ENCODE measurements at places on chromosomes 12 and 14.

- DNase-seq = no peak
These were observed 1083.8 kb downstream of the FLRT2 start for GRCh38 chr14:86613786-86614185.

DNA sequence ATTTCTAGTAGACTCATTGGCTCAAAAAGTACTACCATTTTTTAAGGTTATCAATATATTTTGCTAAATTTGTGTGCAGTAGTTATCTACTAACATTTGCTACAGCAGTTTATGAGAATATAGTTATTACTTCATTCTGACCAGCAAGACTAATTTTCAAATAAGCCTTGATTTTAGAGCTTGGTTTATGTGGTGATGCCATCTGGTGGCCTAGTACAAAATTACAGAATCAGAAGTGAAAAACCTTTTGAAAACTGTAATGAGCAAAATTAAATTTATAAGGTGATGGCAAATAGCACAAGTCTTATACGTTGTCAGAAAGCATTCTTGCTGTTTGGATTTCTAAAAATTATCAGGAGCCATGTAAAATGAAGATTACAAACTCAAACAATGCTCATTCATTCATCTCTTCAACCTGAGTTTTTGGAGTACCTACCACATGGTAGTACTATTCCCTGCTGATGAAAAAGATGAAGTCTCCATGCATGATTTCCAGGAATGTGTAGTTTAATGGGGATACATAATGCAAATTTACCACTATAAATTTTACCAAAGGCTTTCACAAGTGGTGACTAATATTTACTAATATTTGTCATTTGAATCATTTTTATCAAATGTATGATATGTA, 51.0 kb downstream of the MAGOHB start:
- no peak for DNase-seq

- DNase-seq = no peak
These were observed 617 bp downstream of the TTC8 start for GRCh38 chr14:88825078-88825458.

- no peak for DNase-seq
These were observed 18.9 kb downstream of the PLEKHH1 start for GRCh38 chr14:67551940-67552339.

DNA sequence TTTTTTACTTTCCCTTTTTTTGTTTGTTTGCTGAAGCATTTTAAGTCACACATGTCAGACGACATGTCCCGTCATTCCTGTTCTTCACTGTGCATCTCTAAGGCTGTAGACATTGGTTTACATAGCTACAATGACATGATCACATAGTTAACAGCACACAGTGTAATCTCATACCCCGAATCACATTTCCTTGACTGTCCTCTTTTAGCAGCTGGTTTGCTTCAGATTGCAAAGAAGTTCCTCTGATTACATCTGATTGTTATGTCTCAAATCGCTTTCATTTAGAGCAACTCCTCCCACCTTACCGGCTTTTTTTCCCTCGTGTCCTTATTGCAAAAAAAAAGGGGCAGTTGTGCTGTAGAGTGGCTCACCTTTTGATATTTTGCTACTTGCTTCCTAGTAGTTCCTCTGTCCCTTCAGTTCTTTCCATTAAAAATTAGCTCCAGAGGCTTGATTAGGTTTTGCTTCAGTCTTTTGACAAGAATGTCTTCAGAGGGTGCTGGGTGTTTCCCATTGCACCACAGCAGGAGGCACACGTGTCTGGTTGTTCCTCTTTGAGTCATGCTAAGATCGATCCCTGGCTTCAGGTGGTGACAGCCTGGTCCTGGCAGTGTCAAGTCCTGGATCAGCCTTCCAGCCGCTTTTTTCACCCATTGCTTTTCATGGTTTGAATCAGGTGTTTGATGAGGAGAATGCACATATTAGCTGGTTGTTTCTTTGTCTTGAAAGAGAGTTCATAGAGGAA, 35.0 kb downstream of the ZNF664 start:
- DNase-seq = no peak

DNA sequence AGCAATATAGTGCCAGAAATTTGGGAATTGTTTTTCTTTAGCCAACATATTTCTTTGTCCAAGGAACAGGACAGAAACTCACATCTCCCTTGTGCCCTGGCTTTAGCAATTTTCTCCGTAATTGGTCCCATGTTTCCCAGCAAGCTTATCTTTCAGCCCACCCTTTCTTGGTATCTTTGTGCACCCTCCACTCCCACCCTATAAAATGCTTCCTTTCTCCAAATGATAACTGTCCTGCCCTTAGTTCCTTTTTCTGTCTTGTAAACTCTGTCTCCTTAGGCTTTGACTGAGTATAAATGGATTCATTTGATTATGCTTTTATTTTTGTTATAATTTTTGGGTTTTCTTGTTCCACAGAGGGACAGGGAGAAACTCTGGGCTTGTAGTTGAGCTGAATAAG, 442.8 kb downstream of the ATP23 start:
- DNase-seq = no peak

DNA sequence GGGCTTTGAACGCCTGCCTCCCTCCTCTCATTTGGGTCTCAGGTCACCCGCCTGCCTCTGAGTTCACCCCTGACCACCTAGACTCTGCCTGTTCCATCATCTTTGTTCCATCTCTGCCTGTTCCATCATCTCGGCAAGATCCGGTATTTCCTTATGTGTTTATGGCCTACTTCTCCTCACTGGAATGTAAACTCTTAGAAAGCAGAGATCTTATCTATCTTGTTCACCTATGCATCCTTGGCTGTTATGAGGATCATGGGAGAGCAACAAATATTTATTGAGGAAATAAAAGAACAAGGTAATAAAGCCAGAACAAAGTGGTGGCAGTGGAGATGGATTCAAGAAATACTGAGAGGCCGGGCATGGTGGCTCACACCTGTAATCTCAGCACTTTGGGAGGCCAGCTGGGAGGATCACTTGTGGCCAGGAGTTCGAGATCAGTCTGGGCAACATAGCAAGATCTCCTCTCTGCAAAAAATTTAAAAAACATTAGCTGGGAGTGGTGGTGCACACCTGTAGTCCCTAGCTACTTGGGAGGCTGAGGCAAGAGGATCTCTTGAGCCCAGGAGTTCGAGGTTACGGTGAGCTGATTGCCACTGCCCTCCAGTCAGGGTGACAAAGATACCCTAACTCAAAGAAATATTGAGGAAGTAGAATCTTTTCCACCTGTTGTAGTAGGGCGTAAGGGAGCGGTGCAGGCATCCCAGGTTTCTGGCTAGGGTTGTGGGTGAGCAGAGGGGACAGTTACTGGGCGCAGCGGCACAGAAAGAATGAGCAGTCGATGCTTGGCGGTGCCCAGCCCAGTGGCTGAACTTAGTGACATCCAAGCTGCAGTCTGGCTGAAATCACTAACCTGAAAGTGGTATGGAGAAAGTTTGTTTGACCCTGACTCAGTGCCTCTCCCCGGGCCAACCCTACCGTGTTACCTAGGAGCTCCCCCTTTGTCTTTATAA, 1.7 kb upstream of the KLC1 start:
- DNase-seq = no peak

- no peak for DNase-seq
These were observed 1795.5 kb upstream of the FLRT2 start for GRCh38 chr14:83734431-83734830.

DNA sequence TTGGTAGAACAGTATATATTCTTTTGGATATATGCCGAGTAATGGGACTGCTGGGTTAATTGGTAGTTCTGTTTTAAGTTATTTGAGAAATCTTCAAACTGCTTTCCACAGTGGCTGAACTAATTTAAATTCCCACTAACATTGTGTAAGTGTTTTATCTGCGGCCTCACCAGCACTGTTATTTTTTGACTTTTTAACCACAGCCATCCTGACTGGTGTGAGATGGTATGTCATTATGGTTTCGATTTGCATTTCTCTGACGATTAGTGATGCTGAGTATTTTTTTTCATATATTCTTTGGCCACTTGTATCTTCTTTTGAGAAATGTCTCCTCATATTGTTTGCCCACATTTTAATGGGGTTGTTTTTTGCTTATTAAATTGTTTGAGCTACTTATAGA, 357.4 kb downstream of the C12orf50 start:
- DNase-seq = no peak

- DNase-seq = no peak
These were observed 3.1 kb upstream of the GYS2 start for GRCh38 chr12:21607701-21608100.

DNA sequence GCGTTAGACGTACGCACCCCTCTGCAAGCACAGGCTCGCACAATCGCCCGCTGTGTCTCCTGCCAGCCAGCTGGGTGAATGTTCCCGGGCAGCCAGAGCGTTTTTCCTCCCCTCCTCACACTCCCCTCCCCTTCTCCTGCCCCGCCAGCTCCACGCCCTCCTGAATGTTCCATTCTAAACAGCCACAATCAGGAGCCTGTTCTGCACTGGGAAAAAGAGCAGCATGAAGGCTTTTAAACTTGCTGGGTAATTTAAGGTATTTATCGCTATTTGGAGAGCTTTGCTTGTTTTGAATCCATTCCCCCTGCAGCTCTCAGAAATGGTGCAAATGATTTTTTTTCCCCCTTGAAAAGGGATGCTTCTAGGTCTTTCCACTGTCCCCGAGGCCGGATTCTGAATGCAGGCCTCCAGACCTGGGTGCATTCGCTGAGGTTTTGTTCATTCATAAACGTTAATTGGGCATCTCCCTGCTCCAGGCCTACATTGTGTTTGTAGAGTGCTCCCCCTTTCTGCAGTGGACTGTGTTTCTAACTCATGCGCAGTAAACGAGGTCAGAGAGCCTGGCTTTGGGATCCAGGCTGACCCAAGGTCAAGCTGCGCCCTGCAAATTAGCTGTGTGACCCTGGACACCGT, 212.5 kb downstream of the CHST11 start:
- DNase-seq = no peak

DNA sequence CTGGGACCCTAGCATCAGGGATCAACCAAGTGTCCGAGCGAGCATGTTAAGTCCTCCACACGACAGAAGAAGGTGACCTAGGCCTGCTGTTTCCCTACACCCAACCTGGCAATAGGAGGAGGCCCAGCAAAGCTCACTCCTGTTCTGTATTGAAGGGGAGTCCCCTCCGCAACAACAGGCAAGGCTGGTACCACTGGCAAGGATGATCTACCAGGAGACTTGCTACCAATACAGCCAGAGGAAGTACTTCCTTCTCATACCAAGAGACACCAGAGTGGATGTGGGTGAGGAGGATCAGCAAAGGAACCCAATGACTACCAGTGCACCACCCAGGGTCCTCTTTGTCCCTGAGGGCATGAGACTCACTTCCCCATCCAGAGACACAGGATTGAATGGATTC, 4.9 kb downstream of the KLRC1 start:
- no peak for DNase-seq

DNA sequence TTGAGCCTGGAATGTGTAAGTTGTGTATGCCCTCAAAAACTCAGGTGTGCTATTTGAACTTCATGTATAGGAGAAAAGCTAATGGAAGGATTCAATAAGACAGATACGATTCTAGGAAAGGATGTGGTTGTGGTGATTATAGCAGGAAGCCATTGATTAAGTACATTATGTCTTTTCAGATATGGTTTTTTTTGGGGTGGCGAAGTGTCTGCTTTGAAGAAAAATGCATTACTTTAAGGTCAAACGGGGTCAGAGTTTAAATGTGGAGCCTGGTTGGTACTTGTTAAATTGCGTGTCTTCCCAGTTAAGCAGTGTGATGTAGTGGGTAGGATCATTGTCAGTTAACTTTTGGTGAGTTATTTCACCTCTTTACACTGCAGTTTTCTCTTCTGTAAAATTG, 13.0 kb upstream of the NUP107 start:
- DNase-seq = no peak

DNA sequence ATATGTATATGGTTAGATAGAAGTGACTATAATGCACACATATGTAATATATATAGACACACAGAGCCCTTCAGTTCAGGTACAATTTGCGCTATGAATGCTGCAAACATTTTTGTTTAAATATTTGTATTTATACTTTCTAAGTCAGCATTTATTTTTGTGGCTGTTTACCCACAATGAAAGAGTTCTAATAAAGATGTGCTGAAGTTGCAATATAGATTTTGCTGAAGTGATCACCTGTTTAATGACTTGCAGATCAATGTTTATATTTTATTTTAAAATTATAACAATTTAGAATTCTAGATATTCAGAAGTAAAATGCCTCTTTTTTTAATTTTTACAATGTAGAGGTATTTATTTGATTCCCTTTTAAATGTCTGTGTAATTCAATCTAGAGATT, 3.5 kb downstream of the FOXG1 start:
- no peak for DNase-seq

DNA sequence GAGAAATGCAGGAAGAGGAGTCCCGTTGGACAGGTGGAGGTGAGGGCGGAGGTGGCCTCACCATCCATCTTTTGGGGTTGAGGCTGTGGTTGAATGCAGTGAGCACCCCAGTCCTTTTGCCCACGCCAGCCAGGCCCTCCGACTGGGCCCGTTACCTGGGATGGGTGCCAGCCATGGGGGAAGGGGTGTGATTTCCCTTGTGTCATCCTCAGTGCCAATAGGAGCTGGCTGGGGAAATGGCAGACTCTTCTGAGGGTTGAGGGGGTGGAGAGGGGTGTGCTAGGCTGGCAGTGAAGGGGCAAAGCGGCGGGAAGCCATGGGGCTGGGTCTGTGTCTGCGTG, 9.6 kb downstream of the KCNH3 start:
- DNase-seq = no peak

- no peak for DNase-seq
These were observed 89.9 kb downstream of the NKX2-1 start for GRCh38 chr14:36430169-36430568.

GRCh38 chr12:86411710-86412109, 155.5 kb upstream of the MGAT4C start:
- no peak for DNase-seq

DNA sequence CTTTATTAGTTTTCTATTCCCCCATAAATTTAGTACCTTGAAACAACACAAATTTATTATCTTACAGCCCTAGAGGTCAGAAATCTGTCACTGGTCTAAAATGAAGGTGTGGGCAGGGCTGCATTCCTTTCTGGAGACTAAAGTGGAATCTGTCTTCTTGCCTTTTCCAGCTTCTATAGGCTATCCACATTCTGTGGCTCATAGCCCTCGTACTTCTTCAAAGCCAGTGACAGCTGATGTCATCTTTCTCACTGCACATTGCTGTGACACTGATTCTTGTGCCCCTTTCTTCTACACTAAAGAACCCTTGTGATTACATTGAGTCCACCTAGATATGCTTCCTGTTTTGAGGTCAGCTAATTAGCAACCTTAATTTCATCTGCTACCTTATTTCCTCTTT, 23.2 kb upstream of the DCN start:
- no peak for DNase-seq
